ENCODE measurements at places on chromosomes 13 and 19.

GRCh38 chr19:42330241-42330711 is 4.8 kb downstream of the MEGF8 start:
- DNase-seq, result peak; percentile 92

DNA sequence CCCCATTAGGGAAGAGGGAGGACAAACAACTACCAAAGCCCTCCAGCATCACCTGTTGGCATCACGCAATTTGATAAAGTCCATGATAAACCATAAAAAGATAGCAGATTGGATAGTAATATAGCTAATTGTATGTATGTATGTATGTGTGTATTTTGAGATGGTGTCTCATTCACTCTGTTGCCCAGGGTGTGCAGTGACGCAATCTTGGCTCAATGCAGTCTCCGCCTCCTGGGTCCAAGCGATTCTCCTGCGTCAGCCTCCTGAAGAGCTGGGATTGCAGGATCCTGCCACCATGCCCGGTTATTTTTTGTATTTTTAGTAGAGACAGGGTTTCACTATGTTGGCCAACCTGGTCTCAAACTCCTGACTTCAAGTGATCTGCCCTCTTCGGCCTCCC is 74.6 kb upstream of the RNF113B start:
- DNase-seq, result no peak

DNA sequence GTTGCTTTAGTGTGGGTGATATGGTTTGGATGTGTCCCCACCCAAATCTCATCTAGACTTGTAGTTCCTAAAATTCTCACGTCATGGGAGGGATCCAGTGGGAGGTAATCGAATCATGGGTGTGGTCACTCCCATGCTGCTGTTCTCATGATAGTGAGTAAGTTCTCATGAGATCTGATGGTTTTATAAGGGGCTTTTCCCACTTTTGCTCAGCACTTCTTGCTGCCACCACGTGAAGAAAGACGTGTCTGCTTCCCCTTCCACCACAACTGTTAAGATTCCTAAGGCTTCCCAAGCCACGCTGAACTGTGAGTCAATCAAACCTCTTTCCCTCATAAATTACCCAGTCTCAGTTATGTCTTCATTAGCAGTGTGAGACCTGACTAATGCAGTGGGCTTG is 26.0 kb downstream of the OR10H4 start:
- no peak for DNase-seq

GRCh38 chr19:14577885-14578427 is 4.9 kb upstream of the CLEC17A start:
- DNase-seq, result peak; percentile 91

DNA sequence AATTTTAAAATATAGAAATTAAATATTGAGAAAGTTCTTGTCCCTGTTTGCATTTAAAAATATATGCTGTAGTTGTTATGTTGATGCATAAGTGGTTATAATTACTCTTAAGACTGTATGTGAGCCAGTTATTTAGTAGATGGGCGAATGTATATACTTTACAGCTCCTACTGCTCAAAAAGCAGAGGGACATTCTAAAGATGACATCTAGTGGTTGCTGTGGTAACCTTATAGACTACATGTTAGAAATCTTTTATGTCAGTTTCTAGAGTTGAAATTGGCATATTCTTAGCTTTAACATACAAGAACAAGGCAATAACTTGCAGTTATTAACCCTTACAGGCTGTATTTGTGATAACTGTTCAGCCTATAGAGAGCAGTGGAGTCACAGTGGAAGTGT is 160.5 kb downstream of the OLFM4 start:
- DNase-seq, result peak; percentile 27

- DNase-seq, result no peak
Measured at GRCh38 chr13:97953376-97953970, at the start of gene IPO5. TSS of gene IPO5 (plus strand) at chr13:97953675. CDS start at chr13:97976697, 23,022 bp downstream.

DNA sequence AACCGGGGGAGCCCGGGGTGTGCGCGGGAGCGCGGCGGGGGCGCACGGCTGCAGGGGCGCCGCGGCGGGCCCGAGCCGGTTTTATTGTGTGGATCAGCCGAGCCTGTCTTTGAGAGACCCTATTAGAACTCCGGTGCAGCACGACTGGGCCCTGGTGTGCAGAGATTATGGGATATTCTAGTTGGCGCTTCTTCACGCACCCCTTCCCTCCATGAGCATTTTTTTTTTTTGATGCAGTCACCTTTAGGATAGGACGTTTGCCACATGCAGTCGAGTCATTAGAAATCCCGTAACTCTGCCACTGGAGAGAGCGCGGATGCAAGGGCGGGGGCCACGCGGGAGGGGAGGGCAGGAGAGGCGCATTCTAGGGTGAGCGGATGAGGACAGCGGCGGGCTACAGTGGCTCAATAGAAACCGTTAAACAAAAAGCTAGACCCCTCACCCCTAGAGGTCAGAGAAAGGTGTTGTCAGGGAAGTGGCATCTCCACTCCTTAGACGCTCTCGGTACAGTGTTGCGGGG is 3.7 kb downstream of the FGF9 start:
- DNase-seq, result no peak
